ENCODE measurements at places on chromosomes 1 and 21.

DNA sequence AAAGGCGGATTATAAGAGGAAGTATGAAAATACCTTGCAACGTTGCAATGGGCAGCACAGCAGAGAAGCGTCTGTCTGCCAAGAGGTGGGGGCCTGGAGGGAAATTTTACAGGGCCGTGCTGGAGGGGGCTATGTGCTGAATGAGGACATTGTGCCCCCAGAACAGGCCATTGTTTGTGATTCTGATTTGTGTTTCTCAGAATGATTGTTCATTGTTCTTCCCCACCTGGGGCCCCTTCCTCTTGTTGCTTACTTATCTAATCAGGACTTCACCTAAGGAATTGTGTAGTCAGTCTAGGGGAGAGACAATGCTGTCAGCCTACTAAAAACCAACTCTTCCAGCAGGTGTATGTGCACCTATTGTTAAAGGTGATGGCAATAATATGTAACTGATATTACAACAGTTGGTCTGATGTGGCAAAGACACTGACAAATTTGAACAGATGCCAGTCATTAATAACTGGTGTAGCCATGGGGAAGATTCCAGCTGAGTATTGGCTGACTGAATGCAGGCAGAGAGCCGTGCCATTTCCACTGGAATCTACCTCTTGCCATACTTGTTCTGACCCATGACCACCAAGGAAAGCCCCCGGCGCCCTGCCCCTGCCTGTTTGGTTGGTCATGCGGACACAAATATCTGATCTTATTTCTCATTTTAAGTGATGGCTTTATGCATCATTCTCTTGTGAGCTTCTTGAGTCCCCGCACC, 45.2 kb upstream of the PSEN2 start:
- no peak for DNase-seq

- no peak for DNase-seq
Observed at GRCh38 chr1:181140891-181141290, 52.4 kb downstream of the IER5 start.

- no peak for DNase-seq
Observed at GRCh38 chr1:84170171-84170570, 26.1 kb downstream of the PRKACB start.

- no peak for DNase-seq
Observed at GRCh38 chr1:22077728-22078127, 25.2 kb downstream of the CDC42 start.

DNA sequence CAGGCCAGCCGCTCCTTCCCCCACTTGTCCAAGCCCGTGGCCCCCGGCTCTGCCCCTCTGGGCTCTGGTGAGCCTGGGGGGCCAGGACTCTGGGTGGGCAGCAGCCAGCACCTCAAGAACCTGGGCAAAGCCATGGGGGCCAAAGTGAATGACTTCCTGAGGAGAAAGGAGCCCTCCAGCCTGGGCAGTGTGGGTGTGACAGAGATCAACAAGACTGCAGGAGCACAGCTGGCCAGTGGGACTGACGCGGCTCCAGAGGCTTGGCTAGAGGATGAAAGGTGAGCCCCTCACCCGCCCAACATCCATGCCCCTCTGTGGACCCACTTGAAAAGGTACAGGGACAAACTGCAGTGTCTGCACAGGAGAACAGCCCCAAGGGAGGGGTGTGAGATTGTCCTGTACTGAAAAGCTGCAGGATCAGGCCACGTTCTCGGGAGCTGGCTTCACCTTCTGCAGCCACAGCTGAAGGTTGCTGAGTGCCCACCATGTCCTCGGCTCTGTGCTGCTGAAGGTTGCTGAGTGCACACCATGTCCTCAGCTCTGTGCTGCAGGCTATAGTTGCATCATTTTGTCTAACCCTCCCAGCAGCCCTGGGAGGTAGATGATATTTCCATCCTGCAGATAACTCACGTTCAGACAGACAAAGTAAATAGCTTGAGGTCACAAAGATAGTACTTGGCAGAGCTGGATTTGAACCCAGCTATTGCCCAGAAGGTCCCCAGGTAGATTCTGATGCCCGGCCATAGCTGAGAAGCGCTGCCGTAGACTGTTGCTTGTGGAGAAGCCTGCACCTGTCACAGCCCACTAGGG, 618 bp downstream of the C1orf226 start:
- no peak for DNase-seq

- DNase-seq = no peak
Observed at GRCh38 chr1:3060127-3060526, 8.9 kb upstream of the PRDM16 start.

DNA sequence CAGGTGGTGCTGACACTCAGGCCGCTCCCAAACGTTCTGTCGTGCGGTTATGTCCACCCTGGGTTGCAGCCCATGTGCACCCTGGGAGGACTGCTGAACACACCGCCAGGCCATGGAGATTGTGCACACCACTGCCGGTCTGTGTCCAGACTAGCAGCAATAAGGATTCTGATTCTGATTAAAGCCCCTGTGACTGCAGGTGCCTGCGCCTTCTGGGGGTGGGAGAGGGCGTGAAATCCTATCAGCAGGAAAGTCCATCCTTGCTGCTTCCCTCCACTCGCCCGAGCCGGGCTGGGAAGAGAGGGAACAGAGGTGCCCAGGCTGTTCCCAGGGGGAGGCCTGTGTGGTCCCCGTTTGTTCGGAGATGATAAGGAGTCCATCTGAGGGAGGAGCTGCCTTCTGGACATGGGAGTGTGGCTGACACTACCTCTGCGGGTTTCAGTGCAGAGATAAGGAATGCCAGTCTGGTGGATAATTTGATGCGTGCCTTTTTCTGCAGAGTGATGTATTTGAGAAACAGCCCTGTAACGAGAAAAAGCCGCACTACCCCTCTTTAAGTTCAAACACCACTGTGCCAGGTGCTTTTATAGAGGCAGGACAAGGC, 41.2 kb downstream of the BACE2 start:
- no peak for DNase-seq

- no peak for DNase-seq
Observed at GRCh38 chr1:227748496-227749182, 13.4 kb downstream of the SNAP47 start.

DNA sequence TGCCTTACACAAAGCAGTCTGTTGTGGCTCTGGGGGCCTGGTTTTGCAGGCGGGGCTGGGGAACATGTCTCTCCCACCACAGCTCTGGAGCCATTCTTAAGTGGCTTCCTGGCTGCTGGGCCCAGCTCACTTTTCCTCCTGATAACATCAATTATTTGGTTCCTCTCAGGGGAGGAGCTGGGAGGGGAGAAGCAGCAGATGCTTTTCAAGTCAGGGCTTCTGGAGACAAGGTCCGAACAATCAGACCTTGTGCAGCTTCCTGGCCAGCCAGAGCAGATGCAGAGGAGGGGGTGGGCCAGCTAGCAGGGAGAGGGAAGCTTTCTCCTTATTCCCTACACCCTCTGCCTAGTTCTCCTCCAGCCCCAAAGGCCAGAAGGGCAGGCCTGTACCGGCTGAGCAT, 3.7 kb upstream of the PAQR6 start:
- peak; percentile 85 for DNase-seq

DNA sequence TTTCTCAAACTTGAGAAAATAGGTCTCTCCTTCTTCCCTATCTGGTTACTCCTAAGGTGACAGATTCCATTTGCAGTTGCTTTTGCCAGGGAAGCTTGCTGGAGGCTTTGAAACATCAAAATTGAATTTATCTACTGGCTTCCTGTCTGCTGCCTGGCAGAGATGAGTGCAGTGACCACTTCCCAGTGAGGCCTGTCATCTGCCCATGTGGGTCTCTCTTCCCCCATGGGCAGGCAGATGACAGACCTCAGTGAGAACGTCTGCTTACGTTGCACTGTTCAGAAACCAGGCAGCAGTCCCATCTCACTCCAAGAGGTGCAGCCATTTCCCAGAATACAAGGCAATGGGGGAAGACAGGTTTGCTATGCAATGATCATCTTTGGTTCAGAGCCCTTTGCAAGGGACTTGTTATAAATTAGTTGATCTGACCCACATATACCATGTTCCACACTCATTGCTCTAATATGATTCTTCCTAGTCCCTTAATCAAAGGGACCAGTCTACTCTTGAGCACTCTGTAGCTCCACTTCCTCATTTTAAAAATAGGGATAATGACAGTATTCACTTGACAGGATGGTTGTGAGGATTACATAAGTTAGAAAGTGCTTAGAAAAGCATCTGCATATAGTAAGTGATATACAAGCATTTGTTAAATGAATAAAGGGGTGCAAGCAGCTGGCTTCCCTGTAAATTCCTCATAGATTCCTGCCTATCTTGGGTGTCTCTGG, 10.6 kb downstream of the PGBD5 start:
- DNase-seq = peak; percentile 82

DNA sequence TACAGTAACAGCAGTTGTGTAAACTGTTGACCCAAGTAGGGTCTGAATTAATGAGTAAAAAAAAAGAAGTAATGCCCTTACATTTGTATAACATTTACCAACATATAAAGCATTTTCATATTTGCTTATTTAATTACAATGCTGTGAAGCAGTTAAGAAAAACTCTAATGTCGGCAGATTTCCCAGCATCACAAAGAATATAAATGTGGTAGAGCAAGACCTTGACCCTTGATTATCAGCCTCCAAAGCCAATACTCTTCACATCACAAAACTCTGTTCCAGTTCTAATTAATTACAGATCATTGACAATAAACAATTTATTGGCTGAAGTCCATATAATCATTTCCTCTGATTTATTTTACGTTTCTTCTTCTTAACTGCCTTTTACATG, 130.2 kb downstream of the DUSP10 start:
- DNase-seq = no peak

DNA sequence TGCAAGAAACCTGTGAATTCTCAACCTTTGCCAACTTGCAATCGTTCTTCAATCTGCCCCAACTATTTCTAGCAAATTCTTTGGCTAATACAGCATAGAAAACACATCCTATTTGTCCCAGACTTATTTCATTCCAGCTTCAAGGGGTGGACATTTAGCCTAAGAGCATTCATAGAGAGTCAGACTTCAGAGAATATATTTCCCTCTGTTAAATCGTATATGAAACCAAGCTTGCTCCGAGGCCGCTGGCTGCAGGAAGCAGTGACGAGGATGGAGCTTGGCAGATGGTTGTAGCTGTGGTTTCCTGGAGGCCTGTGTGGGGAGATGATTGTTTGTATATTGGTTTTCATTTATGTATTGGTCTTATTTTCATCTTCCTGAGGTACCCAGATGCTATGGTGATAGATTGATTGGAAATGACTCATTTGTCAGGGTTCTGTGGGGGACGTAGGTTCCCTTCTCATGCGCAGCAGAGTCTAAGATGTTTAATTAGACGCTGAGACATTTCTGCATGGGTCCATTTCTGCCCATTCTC, 26.1 kb downstream of the MAN1C1 start:
- DNase-seq = no peak

DNA sequence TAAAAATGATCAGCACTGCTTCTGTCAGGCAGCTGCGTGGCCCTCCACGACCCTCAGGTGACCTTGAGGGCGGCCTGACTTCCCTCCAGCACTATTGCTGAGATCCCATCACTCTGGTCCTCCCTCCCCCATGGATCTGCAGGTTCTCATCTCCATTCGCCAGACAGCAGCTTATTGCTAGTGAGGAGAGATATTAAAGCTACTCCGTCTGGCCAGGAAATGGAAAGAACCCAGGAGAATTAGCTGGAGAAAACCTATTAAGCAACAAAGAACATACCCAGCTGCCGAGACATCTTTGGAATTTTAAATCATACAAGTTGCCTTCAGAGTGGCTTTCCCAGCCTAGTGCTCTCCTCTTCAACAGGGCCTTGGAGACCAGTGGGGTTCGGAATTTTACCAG, 25.7 kb upstream of the KCNN3 start:
- DNase-seq = peak; percentile 37

GRCh38 chr1:71154429-71154828, 73.6 kb upstream of the ZRANB2 start:
- no peak for DNase-seq

- no peak for DNase-seq
Observed at GRCh38 chr1:68103884-68104554, 53.6 kb upstream of the DIRAS3 start.

DNA sequence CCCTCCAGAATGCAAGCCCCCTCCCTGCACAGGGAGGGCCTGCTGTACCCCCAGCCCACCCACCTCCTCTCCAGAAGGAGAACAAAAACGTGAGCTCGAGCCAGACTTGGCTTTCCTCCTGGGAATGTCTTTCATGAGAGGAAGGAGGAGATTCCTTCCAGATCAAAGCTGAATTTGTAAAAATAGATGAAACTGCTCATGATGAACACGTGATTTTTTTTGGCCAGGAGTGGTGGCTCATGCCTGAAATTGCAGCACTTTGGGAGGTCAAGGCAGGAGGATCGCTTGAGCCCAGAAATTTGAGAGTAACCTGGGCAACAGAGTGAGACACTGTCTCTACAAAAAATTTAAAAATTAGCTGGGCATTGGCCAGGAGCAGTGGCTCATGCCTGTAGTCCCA, 21.8 kb downstream of the GPR157 start:
- DNase-seq = no peak

DNA sequence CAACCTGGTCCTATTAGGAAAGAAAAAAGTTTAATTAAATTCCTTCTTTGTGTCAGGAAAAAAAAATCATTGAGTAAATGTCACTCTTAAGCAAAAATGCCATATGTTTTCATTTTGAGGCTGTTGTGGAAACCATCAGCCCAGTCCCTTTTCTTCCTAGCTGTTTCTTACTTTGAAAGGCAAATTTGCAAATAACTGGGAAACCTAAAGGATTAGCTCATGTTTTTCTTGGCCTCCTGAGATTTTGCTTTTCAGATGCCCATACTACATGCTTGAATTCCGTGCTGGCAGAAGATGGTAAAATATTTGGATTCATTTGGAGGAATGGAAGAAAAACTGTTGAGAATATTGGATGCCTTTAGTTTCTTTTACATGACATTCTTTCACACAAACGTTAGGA, 182.1 kb upstream of the ADAMTS5 start:
- DNase-seq = no peak

DNA sequence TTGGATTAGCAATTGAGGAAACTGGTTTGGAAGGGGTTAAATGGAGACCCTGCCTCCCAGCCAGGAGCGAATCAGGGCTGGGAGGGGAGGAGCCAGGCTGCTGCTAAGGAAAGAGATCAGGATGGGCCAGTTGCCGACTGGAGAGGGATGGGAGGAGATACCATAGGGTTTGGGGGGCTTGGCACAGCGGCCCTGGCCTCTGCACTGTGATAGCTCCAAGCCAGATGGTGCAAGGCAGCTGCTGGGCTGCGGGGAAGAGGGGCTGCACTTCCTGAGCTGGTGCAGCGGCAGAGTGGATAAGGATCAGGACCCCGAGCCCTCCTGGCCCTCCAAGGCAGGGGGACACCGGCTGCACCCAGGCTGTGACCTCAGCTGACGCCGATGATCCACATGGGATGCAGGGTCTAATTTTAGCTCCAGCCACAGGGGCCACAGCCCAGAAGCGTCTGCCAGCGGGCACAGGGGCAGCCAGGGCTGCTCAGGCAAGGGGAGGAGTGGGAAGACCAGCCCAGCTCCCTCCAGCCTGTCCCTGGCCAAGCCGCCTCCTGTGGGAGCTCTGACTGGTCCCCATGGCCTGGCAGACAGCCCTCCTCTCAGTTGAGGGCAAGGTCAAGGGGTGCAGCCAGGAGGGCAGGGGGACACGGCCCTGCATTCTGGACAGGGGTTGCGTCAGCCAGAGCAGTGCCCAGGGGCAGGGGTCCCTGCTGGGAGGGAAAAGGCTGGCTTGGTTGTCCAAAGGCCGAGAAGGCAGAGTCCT, at the start of gene EXTL1:
Gene EXTL1 (plus strand): TSS at position 129 of the 757 bp plus-strand sequence. CDS start 872 bp downstream, outside the sequence.
- DNase-seq = peak; percentile 96
